ENCODE measurements at places on chromosomes 12 and 14.

DNA sequence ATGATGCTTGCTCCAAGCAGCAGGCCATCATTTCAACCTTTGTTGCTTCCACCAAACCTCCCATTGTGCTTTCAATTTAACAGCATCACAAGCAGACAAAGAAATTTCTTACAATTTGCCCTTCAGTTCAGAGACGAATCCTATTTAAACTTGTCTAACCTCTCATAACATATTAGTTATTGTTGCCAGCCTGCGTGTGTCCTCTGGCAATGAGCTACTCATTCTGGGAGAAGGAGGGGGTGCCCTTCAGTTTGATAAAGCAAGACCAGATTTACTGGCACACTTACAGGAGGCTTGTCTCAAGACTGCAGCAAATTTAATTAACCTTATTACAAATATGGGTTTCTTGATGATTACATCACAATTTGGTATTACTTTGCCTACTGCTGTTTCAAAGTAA lies 203.6 kb upstream of the SOX5 start:
- DNase-seq, result no peak

- DNase-seq, result no peak
Observed at GRCh38 chr14:99450266-99450665, 30.4 kb downstream of the SETD3 start.

GRCh38 chr12:52132754-52133161 lies 53.3 kb downstream of the SMIM41 start:
- DNase-seq, result no peak

GRCh38 chr12:26017484-26018211 lies 59.2 kb downstream of the RASSF8 start:
- peak; percentile 51 for DNase-seq

- DNase-seq, result no peak
Observed at GRCh38 chr12:82996168-82996812, 309.6 kb downstream of the TMTC2 start.

All from M059J (cell line).